Stimulated activated CD8-positive, alpha-beta memory T cell treated with anti-CD3 and anti-CD28 coated beads, Interleukin-4, amount 100 ng/mL, for 4 hours (primary cell): ENCODE measurements at places on chromosomes 1 and 21.

GRCh38 chr1:188642704-188643103, 1814.0 kb downstream of the PLA2G4A start:
- no peak for DNase-seq

DNA sequence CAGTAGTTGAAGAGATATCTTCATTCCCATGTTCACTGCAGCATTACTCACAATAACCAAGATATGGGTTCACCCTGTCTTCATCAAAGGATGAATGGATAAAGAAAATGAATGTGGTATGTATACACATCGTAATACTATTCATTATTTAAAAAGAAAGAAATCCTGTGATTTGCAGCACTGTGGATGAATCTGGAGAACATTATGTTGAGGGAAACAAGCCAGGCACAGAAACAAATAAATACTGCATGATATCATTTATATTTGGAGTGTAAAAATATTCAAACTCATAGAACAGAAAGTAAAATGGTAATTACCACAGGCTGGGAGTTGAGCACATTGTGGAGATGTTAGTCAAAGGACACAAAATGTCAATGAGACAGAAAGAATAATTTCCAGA, 977.2 kb downstream of the AMY1C start:
- no peak for DNase-seq

GRCh38 chr21:33860332-33860879, 55.2 kb downstream of the ATP5PO start:
- DNase-seq, result no peak

DNA sequence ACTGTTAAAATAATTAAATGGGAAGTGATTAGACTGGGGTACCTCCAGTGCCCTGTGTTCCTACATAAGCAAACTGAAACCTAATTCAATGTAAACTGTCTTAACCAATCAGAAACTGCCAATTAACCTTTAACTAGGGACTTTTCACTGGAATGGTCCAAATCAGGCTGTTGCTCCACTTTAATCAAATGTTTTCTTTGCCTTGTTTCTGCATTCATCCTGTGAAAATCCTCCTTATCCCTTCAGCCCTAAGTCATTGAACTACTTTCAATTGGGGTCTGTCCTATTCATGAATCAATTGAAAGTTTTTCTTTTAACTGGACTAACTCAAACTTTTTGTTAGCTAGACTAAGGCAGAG, 5.1 kb upstream of the FUBP1 start:
- DNase-seq, result no peak

GRCh38 chr1:200659269-200659668, 10.4 kb downstream of the DDX59 start:
- no peak for DNase-seq

DNA sequence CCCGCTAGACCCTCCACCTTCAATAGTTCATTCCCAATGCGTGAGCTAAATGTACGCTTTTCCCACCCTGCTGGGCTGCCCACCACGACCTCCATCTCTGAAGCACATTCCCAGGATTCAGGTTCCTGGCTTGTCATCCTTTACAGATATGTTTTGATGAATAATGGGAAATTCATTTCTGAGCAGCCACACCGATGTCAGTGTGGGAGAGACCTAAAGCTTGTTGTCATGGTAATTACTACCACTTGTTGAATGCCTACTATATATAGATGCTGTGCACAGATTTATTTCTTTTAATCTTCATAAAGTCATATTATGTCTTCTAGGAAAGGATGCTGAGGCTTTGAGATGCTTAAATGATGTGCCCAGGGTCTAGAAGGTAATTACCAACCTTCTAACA, 8.0 kb downstream of the RCSD1 start:
- no peak for DNase-seq

DNA sequence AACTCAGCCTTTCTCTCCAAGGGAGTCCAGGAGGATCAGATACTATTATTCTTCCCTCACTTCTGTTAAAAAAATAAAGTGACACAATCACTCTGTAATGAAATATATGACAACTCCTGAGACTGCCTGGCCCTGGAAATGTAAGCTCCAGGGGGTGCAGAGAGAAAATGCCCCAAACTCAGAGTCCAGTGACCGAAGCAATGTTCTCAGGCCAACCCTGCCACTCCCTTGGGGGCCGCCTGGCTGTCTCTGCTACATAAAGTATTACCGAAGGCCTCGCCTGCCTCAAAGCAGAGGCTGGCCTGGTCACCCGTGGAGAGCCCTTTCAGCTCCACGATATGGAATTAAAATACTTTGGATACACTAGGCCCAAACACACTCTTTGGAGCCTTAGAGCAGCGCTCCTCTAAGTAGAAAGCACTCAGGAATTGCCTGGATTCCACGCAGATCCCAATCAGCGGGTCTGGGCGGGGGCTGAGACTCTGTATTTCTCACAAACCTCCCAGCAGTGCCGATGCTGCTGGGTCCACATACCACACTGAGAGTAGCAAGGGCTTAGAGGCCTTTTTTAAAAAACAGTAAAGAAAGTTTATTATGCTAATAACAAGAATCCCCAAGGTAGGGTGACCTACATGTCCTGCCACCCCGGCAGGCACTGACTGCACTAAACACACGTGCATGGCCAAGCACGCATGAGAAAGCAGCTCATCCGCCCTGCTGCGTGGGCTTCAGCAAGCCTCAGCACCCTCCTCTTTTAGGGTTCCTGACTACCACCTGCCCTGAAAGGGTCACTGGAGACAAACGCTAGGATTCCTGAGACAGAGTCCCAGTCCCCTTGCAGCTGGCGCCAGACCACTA, 31.1 kb downstream of the TMCO4 start:
- no peak for DNase-seq

DNA sequence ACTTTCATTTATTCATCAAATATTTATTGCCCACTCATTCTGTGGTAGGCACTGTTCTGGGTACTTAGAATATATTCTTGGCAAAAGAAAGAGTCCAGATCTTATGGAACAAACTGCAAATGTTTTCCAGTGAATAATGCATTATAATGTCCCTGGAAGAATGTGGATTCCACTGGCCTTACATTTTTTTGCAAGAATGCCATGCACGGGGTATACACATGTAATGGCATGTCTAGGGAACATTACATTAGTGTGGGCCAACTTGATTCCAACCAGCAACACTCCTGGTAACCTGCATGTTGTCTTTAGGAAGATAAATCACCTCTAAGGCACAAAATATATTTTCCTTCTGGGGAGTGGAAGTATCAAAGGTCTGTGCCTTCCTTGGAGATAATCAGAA, 33.0 kb upstream of the IFI44L start:
- no peak for DNase-seq

GRCh38 chr1:52554756-52555155, 1.9 kb upstream of the TUT4 start:
- DNase-seq, result no peak

DNA sequence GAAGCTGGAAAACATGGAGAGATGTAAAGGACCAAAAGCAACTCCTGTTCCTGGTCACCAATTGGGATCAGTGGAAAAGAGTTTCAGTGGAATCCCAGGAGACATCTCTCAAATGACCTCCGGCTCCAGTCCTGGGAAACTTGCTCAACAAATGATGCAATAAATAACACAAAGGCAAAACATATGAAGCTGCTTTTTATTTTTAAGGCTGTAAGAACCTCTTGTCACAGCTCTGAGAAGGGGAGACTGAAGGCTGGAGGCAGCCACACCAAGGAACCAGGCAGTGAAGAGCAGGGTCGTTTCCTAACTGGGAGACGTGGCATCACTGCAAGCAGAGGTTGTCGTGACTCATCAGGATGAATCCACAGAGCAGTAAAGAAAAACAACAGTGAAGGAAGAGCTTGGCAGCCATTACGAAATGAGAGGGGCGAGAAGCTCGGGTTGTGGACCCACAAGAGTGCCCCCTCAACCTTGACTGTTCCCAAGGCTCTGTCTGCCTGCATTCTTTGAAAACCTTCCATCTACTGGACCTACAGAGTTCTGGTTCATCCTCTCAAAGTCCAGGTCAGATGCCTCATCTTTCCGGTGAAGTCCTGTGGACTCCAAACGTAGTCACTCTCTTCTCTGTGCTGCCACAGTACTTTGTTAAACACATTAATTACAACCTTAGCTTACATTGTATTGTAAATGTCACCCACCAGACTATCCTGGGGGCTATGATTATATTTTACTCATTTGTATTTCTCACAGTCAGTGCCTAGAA, 32.1 kb downstream of the JAK1 start:
- no peak for DNase-seq

DNA sequence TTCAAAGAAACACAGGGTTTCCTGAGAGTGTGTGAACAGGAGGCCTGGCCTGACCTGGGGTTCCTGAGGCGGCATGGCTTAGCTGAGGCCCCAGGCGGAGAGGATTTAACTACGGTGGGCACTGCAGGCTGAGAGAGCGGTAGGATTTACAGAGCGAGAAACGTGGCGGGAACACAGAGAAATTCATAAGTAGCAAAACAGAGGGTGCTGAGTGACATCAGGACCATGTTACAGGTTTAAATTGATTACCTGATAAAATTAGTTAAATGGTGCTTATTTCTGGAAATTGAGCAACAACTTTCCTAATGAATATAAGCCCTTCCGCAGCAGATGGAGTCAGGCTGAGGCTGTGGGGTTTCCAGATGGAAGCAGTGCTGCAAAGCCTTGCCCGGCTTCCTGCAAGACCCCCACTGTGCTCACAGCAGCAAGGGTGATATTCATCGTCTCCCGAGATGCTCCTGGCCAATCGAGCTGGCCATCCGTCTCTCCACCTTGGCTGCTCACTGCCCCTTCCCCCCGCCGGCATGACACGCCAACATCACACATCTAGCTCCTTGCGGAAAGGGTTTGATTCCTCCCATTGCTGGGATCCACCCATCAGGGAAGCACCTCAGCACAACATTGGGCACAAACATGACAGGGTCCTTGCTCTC, 69.4 kb upstream of the MORC3 start:
- no peak for DNase-seq

DNA sequence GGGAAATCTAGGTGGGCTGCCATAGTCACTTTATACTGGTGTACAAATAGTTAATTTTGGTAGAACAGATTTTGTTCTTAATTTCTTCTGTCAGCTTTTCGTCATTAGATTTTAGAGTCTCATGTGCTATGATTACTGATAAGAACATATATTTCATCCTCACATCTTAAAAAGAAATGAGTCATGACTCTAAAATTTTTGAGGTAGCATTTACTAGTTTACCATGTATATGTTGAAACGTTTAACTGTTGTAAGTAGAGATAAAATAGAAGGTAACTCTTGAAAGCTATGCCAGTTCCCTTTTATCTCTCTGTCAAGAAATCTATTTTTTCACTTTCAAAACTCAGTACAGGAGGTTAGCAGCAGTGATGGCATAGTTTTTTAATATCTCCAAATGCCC, 53.4 kb downstream of the KLHL20 start:
- DNase-seq, result no peak

- no peak for DNase-seq
These were observed 440.9 kb downstream of the PRDM2 start for GRCh38 chr1:14140831-14141401.

- DNase-seq, result no peak
These were observed 97.2 kb downstream of the WDR64 start for GRCh38 chr1:241749041-241749944.

DNA sequence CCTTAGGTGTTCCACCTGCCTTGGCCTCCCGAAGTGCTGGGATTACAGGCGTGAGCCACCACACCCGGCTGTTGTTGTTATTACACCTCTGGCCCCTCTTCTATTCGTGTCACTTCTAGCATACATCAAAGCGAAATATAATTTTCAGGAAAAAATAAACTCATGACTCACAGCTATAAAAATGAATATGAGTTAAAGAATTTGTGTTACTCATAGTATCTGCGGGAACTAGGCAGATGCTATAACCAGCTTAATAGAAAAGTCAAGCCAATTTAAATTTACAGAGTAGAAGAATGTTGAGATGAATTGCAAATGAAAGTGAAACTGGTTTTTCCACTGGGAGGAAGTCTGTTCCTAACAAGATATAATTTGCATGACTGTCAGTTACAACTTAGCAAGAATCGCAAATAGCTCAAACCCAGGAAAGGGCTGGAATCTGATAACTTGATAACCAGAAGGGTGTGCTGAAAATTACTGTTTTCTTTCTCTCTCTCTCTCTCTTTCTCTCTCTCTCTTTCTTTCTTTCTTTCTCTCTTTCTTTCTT, 11.2 kb downstream of the OR2W3 start:
- DNase-seq, result no peak

DNA sequence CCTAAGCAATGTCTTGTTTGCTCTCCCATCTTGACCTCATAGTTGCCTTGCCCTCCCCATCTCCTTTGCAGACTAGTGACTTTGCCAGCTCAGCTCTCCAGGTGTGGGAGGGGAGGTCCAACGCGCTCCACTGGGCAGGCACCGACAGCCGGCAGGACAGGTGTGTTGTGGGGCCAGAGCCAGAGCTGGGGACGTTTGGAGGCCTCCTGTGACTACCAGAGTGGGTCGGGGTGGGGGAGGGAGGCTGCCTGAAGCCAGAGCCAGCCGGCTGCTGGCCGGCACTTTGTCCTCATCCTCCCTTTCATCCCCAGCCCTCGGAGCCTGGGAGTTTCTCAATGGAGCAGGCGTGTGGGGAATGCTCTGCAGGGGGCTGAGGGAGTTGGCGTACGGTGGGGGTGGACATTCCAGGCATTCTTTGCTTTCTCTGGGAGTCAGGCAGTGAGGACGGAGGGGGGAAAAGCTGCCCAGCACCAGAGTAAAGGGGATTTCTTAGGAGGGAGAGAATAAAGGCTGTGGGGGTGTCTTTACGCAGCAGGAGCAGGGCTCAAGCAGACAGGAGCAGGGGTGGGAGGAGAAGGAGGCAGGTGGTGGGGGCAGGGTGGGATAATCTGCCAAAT, 20.2 kb downstream of the NUAK2 start:
- no peak for DNase-seq

GRCh38 chr1:61121631-61122030, 39.3 kb downstream of the NFIA start:
- DNase-seq, result no peak

GRCh38 chr1:56754708-56755479, 64.3 kb downstream of the FYB2 start:
- no peak for DNase-seq

DNA sequence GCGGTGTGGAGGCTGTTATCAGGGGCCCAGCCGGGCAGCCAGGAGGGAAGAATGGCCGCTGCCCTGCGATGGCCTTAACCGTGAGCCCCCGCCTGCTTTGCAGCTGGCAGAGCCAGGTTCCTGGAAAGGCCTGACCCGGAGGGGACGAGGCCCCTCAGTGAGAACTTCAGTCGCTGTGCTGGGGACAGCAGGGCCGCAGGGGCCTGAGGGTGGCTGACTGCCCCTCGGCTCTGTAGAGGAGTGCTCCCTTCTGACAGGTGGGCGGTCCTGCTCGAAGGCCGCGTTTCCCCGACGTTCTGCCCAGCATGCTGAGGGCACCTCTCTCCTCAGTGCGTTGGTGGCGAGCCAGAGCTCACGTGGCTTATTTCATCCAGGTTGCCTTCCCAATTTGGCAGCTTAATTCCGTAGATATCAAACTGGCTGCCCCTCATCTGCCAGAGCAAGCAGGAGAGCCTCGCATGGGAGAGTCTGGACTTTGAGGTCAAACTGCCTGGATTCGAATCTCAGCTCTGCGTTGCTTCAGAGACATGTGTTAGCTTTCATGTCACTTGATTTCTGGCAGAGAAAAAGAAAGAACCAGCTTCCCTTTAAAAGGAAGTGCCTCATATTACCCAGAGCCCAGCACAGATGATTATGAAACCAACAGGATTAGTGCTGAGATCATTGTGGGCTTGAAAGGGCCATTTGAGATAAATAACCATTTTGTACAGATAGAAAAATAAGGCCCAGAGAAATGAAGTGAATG, 239.8 kb downstream of the SDCCAG8 start:
- DNase-seq, result no peak
